ENCODE measurements at places on chromosomes 5 and 9. TPM values are rescaled to one million over a fixed set of nuclear protein-coding genes. Genes with fewer than 3 reads are reported as not detected.

The OCLN gene
- 12.5 TPM for total RNA-seq

- peak; percentile 94 for DNase-seq
Observed at GRCh38 chr5:22908129-22908528, 55.0 kb upstream of the CDH12 start.

DNA sequence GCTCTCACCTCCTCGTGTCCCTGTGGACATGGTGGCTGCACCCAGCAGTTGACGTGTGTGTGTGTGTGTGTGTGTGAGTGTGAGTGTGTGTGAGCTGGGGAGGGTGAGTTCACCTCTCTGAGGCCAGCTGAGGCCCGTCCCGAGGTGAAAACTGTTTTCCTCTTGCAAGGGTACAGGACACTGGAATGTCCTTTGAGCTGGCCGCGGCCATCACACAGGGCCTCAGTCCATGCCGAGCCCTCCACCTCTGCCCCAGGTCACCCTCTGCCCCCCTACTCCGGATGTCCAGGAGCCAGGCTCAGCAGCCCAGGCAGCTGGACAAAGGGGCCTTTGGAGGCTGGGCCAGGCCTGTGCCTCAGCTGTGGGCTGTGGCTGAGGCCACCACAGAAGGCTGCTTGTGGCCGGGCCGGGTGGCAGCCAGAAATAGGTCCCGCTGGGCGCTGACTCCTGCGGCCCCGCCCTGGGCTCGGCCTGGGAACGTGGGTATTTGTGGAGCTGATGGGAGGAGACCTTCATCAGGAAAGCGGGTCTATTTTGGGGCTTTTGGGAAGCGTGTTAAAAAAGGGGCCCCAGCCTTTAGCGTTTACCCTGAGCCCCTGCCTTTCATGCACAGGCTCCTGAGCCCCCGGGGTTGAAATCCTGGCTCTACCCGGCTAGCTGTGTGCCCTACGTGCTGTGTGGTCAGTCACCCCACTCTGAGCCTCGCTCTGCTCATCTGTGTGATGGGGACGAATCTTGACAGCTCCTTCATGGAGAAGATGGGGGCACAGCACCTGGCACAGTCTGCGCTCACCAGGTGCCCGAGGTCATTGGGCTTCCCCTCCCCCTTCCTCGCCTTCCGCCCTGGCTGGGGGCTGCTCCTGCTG is 75.1 kb upstream of the IER5L start:
- DNase-seq = no peak

DNA sequence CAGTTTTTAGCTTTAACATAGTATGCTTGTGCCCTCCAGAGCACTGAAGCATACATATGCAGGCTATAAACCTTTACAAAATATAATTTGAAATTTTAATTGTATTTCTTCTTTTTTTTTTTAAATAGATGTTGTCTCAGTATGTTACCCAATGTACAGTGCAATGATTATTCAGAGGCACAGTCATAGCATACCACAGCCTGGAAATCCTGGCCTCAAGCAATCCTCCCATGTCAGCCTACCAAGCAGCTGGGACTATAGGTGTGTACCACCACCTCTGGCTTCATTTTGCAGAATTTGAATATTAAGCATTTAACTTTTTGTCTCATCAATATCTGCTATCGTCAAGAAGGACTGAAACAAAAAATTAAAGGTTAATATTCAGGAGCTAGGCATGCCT is 16.9 kb upstream of the ZNF782 start:
- DNase-seq = no peak

DNA sequence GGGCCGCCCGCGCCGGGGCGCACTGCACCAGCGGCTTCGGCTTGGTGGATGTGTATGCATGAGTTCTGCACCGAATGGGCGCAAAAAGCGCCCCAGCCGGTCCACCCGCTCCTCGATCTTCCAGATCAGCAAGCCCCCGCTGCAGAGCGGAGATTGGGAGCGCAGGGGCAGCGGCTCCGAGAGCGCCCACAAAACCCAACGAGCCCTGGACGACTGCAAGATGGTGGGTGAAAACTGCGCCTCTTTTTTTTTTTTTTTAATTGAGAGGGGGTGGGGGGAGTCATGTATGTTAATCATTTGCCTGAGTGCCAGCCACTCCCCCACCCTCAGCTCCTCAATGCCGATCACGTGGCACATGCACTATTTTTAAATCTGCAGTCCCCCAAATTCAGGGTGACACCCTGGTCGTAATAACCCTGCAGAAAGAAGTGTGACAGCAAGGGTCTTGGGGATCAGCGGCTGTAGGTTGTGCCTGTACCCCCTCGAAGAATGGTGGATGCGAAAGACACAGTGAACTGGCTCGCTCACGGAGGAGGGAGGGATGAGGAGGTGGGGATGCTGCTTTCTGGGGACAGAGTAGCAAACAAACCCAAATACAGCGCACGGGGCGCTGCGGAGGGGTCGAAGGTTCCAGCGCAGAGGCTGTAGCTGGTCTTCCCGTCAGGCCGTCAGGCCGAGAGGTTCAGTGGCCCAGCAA is 900 bp downstream of the RGS7BP start:
- no peak for DNase-seq

DNA sequence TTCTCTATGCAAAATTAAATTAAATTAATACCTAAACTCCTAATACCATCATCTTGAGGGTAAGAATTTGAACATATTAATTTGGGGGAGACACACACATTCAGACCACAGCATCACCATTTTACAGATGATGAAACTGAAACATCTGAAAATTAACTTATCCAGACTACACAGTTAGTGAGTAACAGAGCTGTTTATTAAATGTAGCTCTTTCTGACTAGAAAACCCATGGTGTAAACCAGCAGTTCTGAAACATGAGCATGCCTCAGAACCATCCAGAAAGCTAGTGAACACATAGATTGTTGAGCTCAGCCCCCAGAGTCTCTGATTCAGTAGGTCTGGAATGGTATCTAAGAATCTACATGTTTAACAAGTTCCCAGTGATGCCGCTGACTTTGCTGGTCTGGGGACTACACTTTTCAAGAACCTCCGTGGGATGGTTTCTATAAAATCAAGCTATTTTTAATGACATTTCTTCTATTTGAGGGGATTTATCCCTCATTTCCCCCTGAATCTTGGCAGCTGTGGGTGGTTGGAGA is 113.5 kb downstream of the RORB start:
- no peak for DNase-seq

The GPRIN1 gene
- total RNA-seq = 0.72 TPM

GRCh38 chr5:180209137-180209581 is at the start of gene RASGEF1C:
Gene RASGEF1C (minus strand): TSS chr5:180209211. CDS start chr5:180138052, 71,159 bp downstream.
- peak; percentile 55 for DNase-seq

The PTPRD gene
- 29.1 TPM for total RNA-seq

GRCh38 chr9:81829195-81829882 is 98.9 kb upstream of the SPATA31D4 start:
- no peak for DNase-seq

Data from umbilical cord (tissue), 2 donors.